ENCODE measurements at places on chromosomes 6 and 20.
A peak's percentile ranks its signal among the peaks of the same experiment; 100 is the strongest.

DNA sequence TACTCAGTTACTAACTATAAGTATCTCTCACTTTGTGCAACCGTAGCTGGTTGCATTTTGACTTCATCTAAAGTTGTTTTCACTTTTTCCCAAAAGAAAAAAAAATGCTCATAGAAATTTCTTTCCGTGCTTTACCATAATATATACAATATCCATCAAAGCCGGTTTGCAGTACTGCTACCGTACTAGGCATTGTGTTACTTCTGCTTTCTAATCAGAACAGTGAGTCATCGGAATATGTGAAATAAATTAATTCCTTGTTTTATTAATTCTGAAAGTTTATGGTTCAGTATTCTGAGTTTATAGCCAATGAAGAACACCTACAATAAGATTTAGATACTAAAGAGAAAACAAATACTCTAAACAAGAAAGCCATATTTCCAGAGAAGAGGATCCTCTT is 72.5 kb downstream of the TNFRSF21 start:
- no peak for DNase-seq

DNA sequence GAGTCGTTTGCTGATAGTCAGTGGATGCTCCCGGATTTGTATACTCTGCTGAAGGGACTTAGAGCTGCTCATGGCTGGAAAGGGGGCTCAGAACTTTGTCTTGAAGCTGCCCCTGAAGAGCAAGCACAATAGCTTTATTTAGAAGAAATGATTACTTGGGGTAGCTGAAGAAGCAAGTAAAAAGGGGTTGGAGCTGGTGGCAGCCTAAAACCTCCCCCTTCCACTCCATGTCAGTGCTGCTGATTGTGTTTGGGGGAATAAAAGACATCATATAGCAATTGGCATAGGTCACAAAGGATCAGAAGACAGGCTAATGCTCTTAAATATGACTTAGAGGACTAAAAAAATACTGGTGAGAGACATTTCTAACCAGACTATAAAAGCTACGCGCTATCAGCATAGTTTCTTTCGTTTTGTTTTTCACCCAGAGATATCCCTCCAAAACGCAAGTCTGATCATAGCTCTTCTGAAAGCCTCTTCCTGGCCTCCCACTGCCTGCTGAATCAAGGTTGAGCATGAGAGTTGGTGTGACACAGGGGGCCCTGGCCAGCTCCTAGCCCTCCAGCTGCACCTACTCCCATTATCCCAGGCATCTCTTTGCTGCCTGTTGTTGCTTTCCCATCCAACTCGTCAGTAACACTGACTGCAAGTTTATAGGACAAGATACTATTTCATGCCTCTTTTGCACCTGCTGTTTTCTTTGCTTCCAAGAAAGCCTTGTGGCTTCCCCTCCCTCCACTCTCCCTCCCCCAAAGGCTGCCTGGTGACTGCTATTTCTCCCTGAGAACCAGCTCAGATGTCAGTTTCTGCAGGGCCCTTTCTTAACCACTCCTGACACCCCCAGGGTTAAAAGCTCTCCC is 33.9 kb upstream of the SGK1 start:
- no peak for DNase-seq

GRCh38 chr6:140107216-140107615 is 732.8 kb upstream of the CITED2 start:
- no peak for DNase-seq

GRCh38 chr6:54878718-54879117 is 32.1 kb downstream of the FAM83B start:
- DNase-seq, result peak; percentile 5
